ENCODE measurements at places on chromosomes 1 and 21.

DNA sequence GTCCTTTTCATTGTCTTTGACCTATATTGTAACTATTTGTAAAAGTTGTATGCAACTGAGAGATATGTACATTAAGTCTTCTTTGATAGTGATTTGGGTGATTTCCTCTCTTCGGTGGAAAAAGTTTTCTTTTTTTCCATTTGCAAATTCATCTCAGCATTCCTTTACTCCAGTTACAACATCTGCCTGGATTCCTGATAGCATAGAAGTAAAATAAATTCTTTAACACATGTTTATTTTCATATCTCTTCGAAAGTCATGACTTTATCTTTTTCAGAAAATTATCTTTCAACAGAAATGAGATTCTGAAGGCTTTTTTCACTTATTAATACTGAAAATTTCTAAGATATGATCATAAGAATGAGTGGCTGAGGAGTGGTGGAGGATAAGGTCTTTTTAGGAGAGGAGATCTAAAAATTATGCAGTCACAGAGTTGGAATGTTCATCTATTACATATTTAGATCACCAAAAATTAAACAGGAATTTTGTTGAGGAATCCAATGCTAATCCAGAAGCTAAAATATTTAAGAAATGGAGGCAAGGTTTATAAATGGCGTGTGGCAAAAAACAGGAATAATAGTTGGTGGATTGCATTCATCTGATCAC, 400.5 kb downstream of the KCNT2 start:
- no peak for DNase-seq

GRCh38 chr1:72285074-72285425, 2.7 kb upstream of the NEGR1 start:
- DNase-seq, result no peak

DNA sequence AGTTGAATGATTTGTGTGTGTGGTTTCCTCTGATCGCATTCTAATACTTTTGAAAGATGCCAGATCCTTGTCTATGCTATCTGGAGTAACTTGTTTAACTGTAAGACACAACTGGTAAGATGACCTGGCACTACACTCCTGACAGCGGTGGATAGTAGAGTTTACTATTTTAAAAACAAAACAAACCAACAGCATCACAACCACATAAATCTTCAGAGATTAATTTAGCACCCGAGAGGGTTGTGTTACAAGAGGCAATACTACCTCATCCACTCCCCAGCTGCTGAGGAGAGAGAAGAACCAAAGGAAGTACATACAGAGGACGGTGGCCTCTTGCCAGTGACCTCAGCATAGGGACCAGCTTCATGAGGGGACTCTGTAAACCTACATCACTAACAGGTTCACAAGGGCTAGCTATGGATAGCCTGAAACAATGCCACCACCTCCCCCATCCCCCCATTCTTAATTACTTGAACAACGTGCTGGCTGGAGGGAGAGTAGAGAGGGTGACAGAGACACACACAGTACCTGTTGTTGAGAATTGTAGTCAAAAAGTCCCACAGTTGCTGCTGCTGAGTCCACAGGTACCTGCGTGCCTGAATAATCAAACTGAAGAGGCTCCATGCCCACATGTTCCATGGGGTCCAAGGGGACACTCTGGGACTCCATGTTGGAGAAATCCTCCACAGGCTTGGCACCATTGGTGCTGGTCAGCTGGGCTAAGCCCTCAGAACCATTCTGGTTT, 73.5 kb downstream of the PUM1 start:
- DNase-seq, result no peak

DNA sequence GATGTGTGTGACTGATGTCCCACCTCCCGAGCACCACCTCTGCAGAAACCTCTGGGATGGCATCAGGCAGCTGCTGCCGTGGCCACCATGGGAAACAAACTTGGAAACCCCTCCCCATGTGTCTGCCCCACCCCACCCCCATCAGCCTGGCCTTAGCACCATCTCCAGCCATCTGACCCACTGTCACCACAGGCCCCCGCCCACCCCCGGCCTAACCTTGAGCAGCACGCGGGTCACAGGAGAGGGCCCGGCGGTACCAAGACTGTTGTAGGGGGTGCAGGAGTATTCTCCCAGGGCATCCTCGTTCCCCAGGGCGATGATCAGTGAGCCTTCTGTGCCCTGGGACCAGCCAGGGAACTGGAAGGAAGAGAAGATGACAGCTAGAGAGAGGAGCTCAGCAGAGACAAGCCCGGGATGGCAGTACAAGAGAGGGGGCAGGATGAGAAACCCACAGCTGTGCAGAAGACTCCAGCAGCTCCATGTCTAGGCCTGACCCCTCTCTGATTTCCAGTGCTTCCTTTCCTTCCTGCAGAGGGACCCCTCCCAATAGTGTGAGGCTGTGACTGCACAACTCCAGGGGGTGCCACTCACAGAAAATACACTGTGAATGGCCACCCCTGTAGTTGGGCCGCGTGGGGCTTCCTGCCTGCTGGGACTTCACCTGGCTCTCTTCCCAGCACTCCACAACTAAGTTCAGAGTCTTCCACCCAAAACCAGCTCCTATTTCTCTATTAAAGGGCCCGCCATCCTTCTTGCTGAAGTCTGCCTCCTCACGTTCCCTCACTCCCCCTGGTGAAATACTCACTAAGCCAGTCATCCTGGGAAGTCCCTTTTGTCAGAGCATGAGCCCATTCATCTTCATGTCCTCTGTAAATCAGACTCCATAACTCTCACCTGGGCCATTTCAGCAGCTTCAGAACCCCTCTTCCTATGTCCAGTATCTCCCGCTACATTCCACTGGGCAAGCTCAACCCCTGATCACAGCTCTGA, 7.3 kb upstream of the TAGLN2 start:
- no peak for DNase-seq

DNA sequence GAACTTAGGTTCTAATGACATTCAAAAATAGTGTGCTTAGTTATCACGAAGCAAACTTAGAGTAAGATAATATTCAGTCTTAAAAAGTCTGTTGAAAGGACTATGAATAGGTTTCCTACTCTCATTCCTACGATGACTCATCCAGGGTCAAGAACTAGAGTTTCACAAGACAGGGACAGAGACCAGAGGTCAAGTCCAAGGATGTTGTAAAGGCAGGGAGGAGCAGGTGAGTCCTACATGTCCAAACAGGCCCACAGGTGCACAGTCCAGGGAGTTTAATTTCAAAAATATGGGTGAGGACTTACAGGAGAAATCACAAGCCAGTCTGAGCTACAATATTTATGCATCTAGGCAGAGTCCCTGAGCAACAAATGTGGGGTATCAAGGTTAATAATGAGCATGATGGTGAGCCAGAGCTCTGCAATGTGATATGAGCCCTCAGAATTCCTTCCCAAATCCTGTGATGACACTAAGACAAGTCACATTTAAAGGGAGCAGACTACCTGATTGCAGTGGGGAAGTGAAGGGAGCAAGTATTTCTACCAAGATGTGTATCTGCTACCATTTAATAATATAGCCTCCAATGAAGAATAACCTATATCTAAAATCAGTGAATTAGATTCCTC, 100.0 kb upstream of the NRIP1 start:
- no peak for DNase-seq

DNA sequence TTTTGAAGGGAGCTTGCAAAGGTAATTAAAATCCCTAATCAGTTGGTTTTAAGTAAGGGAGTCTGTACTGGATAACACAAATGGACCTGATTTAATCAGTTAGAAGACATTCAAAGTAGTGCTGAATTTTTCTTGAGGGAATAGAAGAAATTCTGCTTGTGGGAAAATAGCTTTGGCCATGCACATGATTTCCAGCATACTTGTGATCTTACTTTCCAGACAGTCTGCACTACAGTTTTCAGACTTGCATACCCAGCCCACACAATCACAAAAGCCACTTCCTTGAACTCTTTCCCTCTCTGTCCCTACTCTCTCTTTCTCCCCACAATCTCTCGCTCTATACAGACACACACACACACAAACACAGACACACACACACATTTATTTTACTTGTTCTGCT, 852.1 kb downstream of the PLA2G4A start:
- no peak for DNase-seq
